Activated T-cell treated with anti-CD3 and anti-CD28 coated beads, Interleukin-2, amount 50 U/mL, for 72 hours (primary cell): ENCODE measurements at places on chromosomes 12 and 14. TPM values are rescaled to one million over a fixed set of nuclear protein-coding genes. Genes with fewer than 3 reads are reported as not detected.

- DNase-seq, result no peak
Measured at GRCh38 chr12:14643251-14643650, 53.1 kb downstream of the GUCY2C start.

RNASE7 gene
- not detected for total RNA-seq

GRCh38 chr14:60220917-60221316 is 28.1 kb upstream of the PPM1A start:
- DNase-seq, result no peak

SIX6 gene
- total RNA-seq, result not detected

DNA sequence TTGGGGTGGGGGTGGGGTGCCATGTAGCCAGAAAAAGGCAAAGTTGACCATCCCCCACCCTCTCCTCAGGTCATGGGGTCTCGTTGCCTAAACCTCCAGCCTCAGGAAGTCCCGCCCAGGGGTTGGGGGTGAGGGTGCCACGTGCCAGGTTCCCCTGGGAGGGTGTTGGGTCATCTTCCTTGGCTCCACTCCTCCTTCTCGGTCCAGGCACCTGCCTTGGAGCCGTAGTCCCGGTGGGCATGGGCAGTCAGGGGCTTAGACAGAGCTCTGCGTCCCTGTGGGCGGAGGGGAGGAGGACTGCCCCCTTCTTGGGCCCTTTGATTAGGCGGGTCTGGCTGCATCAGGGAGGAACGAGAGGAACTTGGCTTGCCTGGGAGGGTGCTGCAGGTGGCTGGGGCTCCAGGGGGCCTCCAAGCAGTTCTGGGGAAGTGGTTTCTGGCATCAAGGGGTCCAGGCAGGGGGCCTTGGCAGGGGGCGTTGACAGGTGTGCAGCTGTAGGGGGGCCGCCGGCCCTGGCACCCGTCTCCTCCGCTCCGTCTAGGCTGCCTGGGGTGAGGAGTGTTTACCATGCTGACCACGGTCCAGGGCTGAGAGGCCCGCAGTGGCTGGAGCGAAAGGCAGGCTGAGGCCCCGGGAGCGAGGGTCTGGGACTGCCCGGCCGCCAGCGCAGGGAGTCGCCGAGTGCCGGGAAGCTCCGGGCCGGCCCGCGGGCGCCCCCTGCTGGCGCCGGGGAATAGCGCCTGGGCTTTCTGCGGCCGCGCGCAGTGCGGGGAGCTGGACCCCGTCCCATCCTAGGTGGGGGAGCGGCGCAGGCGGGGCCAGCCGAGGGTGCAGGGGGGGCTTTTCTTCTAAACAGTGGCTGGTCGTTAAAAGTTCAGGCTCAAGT is 7.9 kb downstream of the SETD1B start:
- peak; percentile 71 for DNase-seq

POTEM gene
- total RNA-seq, result not detected

RD3L gene
- total RNA-seq, result not detected

ACOT4 gene
- 4.4 TPM for total RNA-seq

DNA sequence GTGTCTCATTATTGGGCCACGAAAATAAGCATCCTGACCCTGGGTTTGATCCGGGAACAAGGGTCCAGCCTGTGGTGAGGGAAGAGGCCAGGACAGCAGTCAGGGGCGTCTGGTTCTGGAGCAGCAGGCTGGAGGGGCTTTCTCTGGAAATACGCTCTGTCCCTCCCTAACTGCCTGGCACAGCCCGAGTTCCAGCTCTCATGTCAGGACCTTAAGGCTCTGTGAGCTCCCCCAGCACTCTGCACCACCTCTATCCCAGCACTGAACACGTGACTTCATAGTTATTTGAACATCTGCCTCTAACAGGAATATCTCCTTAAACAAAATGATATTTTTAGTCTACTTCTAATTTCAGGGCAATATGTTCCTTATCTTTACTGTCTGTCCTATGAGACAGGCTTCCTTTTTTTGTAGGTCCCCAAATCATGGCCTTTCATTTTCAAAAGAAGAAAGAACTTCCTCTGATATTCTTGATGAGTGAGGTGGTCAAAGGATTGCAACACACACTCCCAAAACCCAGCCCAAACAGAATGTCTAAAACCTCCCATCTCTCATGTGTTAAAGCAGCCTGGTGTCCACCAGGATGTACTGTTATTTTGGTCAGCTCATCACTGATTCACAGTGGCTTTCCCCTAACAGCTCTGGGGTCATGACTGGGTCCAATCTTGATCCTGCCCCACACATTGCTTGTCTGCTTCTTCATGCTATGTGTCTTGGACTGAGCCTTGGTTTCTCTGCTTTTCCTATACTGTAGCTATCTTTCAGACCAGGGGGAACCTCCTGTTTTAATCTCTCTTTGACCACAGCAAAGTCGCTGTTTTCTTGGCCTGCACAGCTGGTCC is 9.7 kb downstream of the AQP6 start:
- no peak for DNase-seq

DCN gene
- total RNA-seq, result not detected

DNA sequence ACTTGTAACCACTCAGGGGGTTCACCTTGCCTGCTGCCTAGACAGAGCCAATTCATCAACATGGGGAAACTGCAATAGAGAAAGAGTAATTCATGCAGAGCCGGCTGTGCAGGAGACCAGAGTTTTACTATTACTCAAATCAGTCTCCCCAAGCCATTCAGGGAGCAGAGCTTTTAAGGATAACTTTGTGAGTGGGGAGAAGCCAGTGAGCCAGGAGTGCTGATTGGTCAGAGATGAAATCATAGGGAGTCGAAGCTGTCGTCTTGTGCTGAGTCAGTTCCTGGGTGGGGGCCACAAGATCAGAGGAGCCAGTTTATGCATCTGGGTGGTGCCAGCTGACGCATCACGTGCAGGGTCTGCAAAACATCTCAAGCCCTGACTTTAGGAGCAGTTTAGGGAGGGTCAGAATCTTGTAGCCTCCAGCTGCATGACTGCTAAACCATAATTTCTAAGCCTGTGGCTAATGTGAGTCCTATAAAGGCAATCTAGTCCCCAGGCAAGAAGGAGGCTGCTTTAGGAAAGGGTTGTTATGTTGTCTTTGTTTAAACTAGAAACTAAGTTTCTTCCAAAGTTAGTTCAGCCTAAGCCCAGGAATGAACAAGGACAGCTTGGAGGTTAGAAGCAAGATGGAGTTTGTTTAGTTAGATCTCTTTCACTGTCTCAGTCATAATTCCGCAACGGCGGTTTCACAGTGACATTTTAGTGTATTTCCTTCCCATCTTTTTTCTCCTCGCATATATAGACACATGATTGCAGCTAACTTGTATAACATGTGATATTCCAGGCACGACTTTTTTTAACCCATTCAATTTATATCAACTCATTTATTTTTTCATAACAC is 68.9 kb upstream of the NCOR2 start:
- peak; percentile 77 for DNase-seq

PYM1 gene
- total RNA-seq, result 36.6 TPM

DENR gene
- 63.6 TPM for total RNA-seq

GRCh38 chr14:54135804-54136280 is 179.2 kb upstream of the BMP4 start:
- no peak for DNase-seq
